ENCODE measurements at places on chromosomes 4 and X. TPM values are rescaled to one million over a fixed set of nuclear protein-coding genes. Genes with fewer than 3 reads are reported as not detected.

DNA sequence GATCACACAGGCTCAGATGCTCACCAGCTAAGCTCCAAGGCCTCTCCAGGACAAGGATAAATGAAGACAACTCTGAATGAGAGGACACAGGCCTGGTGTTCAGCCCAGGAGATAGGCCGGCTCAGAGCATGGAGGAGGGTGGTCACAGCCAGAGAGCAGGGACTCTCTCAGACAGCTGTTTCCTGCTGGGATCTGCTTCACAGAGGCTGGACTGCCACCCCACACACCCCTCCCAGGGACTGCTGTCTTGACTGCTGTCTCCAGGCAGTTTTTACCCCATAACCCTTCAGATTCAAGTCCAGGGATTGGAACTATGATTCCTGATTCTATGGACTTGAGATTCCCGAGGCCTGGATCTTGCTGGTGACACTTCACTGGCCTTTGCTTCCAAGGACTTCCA lies 89.0 kb downstream of the SMIM20 start:
- no peaks in the 10 kb centered on the region for H3K4me1 ChIP-seq
- no peak overlapping the region for H3K27ac ChIP-seq
- no peak overlapping the region for H3K4me3 ChIP-seq
- no peaks in the 10 kb centered on the region for H3K36me3 ChIP-seq
- H3K27me3 ChIP-seq = no peaks in the 10 kb centered on the region

GRCh38 chrX:128464116-128464515 lies 411.9 kb upstream of the ACTRT1 start:
- H3K36me3 ChIP-seq = no peaks in the 10 kb centered on the region
- no peaks in the 10 kb centered on the region for H3K27me3 ChIP-seq
- no peak overlapping the region for H3K27ac ChIP-seq
- no peak for DNase-seq
- H3K4me1 ChIP-seq = no peaks in the 10 kb centered on the region

DNA sequence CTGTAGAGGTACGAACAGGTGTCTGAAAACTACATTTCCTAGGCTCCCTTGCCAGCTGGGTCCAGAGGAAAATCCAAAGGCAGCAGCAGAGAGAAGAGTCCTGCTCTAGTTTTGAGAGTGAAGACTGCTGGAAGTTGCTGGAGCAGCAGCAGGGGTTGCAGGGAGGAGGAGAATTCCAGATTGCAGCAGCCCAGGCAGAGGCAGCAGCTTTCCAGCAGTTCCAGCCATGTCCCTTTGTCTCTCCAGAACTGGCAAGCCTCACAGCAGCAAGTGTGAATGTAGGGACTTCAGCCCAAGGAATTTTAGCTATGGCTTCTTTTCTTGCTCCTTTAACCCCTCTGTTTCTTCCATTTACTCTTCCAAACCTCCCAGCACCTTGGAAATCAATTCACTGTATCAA lies 24.1 kb upstream of the STIM2 start:
- peaks cover 3% of the 10 kb centered on the region for H3K27me3 ChIP-seq
- no peak for DNase-seq
- H3K36me3 ChIP-seq = no peaks in the 10 kb centered on the region
- peaks cover 3% of the 10 kb centered on the region for H3K4me1 ChIP-seq
- no peak overlapping the region for H3K27ac ChIP-seq

Gene CCDC110
- 0.47 TPM for total RNA-seq

GRCh38 chr4:116122124-116122523 lies 963.3 kb downstream of the TRAM1L1 start:
- H3K4me3 ChIP-seq = no peak overlapping the region
- H3K27me3 ChIP-seq = no peaks in the 10 kb centered on the region
- no peak for DNase-seq
- H3K27ac ChIP-seq = no peak overlapping the region
- no peaks in the 10 kb centered on the region for H3K4me1 ChIP-seq

Gene EXOC1L
- total RNA-seq = not detected

DNA sequence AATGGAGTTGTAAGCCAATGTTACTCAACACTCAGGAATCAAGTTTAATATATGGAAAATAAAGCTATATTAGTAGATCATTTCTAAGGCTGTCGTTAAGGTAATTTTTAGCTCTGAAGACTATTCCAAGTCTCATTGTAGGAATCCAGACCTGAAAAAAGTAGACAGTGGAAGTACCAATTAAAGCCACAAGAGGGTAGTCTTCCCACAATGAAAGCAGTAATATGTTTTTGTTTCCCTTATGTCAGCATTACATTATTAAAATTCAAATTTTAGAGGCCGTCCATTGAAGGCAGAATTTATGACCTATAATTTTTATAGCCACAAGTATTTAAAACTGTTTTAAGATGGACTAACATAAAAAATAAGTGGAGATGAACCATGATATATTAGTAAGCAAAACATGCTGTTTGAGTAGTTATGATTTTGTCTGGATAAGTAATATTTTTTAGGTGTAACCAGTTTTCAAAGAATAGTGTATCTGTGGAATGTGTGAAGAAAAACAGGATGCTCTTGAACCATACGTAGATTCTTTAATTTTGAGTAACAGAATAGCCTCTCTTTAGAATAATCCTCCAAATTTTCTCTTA lies 372.6 kb upstream of the TECRL start:
- H3K36me3 ChIP-seq = no peaks in the 10 kb centered on the region
- no peak overlapping the region for H3K27ac ChIP-seq
- H3K4me1 ChIP-seq = no peaks in the 10 kb centered on the region
- no peak for DNase-seq
- no peak overlapping the region for H3K4me3 ChIP-seq
- H3K27me3 ChIP-seq = no peaks in the 10 kb centered on the region

- H3K36me3 ChIP-seq = no peaks in the 10 kb centered on the region
- DNase-seq = no peak
- H3K4me1 ChIP-seq = no peaks in the 10 kb centered on the region
- H3K27ac ChIP-seq = no peak overlapping the region
- no peak overlapping the region for H3K4me3 ChIP-seq
These were observed 110.2 kb upstream of the UGT8 start for GRCh38 chr4:114488301-114488982.

Gene HTR2C
- total RNA-seq = not detected

DNA sequence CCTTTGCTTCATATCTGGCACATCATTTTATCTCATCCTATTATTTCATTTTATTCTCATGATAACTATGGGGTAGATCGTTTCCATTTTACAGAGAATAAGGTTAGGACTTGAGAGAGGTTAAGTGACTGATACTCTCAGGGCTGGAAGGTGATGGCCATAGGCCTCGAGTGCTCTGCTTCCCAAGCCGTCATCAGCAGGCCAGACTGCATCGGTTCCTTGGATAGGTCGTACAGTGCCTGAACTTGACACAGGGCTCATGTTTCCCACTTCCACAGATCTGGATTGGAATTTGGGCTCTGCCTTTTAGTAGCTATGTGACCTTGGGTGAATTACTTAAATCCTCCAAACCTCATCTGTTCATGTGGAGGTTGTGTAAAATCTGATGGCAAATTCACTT lies 81.4 kb downstream of the TMEM131L start:
- no peaks in the 10 kb centered on the region for H3K27me3 ChIP-seq
- DNase-seq = no peak
- H3K4me3 ChIP-seq = no peak overlapping the region
- H3K27ac ChIP-seq = no peak overlapping the region

DNA sequence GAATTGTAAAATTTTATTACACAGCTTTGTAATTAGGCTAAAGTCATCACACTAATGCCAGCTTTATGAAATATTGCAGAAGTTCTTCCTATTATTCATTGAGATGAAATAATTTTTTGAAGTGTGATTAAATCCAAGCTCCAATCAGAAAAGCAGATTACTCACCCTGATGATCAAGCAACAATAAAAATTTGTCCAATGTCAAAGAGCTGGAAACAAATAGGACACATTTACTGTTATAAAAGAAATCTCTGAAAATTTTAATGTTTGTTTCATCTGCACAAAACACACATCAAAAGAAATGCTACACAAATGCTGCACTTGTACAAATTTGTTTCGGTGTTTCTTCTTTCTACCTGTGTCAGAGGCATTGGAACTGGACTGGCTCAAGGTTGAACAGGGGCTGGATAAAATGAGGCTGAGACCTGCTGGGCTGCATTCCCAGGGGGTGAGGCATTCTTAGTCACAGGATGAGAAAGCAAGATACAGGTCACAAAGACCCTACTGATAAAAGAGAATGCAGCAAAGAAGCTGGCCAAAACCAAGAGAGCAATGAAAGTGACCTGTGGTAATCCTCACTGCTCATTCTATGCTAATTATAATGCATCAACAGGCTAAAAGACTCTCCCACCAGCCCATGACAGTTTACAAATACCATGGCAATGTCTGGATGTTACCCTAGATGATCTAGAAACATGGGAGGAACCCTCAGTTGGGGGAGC lies 78.3 kb downstream of the GASK1B start:
- no peak overlapping the region for H3K4me3 ChIP-seq
- no peaks in the 10 kb centered on the region for H3K4me1 ChIP-seq
- no peak overlapping the region for H3K27ac ChIP-seq
- DNase-seq = no peak
- H3K27me3 ChIP-seq = no peaks in the 10 kb centered on the region
- H3K36me3 ChIP-seq = no peaks in the 10 kb centered on the region

GRCh38 chrX:106932492-106932923 lies 12.3 kb downstream of the CLDN2 start:
- H3K27me3 ChIP-seq = no peaks in the 10 kb centered on the region
- no peak overlapping the region for H3K4me3 ChIP-seq
- H3K27ac ChIP-seq = no peak overlapping the region
- H3K4me1 ChIP-seq = peaks cover 9% of the 10 kb centered on the region
- H3K36me3 ChIP-seq = no peaks in the 10 kb centered on the region
- DNase-seq = no peak

DNA sequence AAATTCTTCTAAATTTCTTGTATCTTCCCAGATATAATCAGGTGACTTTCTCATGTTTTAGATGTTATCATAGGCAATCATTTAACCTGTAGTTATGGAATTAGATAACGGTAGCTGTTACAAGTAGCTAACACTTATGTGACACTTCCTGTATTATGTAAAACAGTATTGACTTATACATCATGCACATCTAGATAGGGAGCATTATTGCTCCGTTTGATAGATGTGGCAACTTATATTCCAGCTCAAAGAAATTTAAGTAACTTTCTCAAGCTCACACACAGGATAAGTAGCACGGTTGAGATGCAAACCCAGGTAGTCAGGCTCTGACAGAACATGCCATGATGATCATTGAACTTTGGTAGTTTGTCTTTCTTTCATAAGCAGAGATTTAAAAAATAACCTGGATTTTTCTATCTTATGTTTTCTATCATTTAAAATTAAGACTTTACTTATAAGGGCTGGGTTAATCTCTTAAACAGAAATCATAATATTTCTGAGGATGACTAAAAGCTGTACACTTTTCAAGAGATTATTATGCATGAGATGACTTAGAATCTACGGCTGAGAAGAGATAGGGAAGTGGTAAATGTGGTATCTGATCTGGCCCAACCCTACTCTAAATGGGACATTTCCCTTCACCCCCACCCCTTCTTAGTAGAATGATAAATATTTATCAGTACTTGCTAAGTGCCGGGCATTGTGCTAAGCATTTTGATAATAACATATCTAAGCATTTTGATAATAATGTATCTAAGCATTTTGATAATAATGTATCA lies 69.1 kb upstream of the HPGD start:
- peak overlapping the region; percentile 56 for H3K27ac ChIP-seq
- no peak overlapping the region for H3K4me3 ChIP-seq
- H3K27me3 ChIP-seq = no peaks in the 10 kb centered on the region
- H3K36me3 ChIP-seq = no peaks in the 10 kb centered on the region

Gene CT45A5
- not detected for total RNA-seq

- no peak overlapping the region for H3K4me3 ChIP-seq
- no peaks in the 10 kb centered on the region for H3K36me3 ChIP-seq
These were observed 53.4 kb upstream of the TRPC3 start for GRCh38 chr4:122005064-122005755.

DNA sequence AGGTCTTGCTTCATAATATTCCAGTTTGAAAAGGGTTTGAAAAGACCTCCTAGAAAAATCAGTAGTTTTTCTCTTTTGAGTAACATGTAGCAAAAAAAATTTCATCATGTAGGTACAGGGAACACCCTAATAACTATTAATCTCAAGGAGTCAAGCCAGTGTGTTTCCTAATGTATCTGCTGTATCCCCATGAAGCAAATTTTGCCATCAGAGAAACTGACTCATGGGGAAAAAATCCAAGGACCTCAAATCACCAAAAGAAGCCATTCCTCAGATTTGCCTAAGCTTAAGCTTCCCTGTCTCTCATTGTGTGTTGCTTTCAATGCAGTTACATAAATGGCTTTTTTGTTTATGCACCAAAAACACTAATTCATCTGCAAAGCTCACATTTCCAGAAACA lies 29.7 kb downstream of the F9 start:
- peaks cover 3% of the 10 kb centered on the region for H3K27me3 ChIP-seq
- H3K4me1 ChIP-seq = no peaks in the 10 kb centered on the region
- no peaks in the 10 kb centered on the region for H3K36me3 ChIP-seq
- H3K4me3 ChIP-seq = no peak overlapping the region
- no peak for DNase-seq
- no peak overlapping the region for H3K27ac ChIP-seq

All from T-cell (primary cell).